ENCODE measurements at places on chromosomes 7 and 10.

DNA sequence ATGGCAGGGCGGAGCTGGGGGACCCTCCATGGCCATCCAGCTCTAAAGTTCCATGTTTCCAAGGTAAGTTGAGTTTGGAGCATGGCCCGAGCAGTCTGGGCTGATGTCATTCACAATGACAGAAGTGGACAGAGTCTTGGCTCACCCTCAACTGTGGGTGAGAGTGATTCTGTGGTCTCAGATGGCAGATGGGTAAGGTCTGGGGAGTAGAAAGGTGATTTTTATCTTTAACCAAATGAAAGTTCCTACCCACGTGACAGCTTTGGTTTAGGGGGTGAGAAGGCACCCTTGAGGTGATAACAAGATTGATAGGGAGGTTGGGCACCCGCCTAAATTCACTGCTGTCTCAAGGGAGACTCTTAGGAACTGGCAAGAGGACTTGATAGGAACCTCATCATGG is 57.6 kb upstream of the PDZD8 start:
- no peak for DNase-seq

DNA sequence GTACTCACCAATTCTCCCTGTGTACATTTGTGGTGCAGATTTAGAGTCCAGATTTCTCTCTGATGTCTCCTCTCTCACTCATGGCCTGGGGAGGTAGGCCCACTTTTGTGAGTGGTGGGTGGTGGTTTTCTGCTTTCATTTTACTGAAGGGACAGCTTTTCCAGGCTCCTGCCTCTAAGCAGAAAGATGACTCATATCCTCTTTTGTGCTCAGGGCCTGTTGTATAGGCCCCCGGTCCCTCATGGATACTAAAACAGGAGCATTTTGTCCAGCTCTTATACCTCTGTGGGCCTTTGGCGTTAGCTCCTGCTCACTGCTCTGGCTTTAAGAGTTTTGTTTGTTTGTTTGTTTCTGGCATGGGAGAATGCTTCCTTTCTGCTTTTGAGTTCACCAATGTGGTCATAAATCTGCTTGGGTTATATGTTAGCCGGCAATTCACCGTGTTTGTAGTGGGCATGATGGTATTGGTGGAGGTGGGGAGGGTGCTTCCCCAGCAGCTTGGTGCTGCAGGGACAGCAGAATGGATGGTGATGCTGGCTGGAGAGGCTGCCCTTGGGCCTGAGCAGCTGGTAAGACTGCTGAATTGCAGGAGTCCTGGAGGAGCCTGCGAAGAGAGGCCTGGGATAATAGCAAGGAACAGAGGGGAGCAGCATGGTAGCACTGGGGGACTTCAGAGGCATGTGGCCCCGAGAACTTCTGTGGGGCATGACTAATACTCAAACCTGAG is 468.7 kb downstream of the RPS24 start:
- no peak for DNase-seq

DNA sequence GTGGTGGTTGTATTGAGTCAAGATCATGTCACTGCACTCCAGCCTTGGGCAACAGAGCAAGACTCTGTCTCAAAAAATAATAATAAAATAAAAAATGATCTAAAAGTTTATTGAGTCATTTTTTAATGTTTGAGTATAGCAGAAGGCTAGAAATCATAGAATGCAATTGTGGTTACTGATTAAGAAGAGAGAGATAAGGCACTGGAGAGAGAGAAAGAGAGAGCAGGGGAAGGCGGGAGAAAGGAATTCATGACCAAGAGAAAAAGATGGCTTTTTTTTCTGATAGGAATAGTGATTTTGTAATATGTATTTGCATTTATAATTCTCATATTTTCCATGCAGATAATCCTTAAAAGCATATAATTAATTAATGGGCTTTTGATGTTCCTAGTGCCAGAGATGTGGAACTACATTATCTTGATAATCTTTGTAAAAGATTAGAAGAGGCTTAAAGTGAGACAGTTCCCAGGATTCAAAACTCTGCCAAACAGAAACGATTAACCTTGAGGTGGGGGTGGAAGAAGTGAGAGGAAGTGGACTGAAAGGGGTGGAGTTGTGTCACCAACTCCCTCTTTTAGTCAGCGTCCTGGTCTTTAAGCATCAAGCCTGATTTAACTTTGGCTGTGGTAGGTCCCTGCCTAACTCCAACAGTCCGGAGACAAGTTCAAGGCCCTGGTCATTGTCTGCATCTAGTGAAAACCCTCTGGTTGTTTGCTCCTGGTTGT is 76.2 kb downstream of the CHN2 start:
- no peak for DNase-seq

DNA sequence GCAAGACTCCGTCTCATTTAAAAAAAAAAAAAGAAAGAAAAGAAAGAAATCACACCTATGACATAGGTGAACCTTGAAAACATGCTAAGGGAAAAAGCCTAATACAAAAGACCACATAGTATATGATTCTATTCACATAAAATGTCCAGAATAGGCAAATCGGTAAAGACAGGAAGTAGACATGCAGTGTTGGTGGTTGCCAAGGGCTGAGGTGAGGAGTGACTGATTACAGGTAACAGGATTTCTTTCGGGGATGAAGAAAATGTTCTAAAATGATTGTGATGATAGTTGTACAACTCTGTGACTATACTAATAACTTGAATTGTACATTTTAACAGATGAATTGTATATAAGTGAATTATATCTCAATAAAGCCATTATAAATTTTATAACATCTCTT is 3.3 kb downstream of the XPNPEP1 start:
- no peak for DNase-seq

GRCh38 chr10:31090894-31091607 is 59.4 kb upstream of the ZNF438 start:
- no peak for DNase-seq

- no peak for DNase-seq
These were observed 45.9 kb upstream of the BET1 start for GRCh38 chr7:94050046-94050445.

GRCh38 chr7:29343399-29343798 is 148.8 kb downstream of the CHN2 start:
- DNase-seq: no peak

DNA sequence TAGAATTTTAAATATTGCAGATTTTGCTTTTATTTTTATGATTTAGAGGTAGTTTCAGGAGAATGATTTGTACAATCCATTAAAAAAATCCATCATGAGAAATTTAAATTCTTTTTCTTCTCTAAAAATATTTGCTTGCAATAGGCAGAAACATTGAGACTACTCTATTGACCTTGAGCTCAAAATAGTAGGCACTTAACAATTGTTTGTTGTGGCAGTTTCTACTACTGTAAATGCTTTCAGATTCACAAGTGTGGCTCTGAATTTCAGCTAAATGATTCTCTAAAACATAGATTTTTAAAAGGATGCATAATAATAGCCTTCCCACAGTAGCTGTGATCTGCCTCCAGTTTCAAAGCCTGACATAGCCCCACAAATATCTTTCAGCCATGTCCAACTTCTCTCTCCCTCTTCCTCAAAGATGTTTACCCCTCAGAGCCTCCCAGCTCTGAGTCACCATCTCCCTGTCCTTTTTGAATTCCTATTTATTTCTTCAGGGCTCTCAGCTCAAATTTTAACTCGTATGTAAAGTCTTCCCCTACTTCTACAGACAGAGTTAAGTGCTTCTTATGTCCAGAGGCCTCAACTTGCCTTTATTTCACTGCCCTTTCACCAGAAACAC is 160.5 kb downstream of the AOAH start:
- no peak for DNase-seq

DNA sequence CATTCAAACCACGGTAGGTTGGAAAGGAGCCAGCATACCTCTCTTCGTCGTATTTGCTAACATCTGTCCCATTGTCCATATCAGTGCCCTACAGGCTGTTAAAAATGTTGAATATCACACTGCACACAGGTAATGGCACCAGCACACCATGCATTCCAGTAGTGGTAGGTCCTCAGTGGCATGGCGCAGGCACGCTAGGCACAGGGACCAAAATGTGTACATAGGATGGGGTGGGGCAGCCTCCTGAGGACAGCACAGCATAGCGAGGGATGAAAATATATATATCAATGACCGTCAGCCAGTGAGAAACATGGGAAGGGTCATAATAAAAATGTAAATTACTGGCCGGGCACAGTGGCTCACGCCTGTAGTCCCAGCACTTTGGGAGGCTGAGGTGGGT is 99.9 kb upstream of the CTBP2 start:
- no peak for DNase-seq

- no peak for DNase-seq
These were observed 21.2 kb upstream of the BLOC1S2 start for GRCh38 chr10:100307684-100308083.

DNA sequence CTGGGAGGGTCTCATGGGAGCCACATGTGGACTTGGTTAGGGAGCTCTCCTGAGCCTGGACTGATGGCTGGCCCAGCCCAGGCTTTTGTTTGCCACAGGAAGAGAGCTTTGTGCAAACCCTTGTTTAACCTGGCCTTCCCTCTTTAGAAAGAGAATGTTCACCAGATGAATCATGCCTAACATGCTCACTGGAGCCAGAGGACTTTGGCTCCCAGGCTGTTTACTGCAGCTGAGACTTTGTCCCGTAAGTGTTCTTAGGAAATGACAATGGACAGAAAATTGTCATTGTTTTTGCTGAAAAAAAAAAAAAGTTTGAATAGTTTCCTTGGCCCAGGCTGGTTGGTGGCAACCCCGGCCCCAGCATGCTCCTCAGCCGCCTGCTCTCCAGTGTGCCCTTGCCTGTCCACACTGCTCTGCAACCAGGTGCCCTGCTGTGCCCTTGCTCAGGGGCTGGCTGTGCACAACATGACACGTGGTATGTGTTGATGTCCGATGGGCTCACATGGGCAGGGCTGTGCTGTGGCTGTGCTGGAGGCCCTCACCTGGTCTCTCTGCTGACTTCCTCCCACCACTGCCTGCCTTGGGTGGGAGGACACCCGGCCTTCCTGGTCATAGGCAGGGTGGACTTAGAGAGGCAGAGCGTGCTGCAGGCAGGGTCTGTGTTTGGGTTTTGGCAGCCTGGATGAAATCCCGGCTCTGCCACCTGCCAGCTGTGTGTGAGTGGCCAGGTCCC is 215.3 kb upstream of the ZNF32 start:
- no peak for DNase-seq

- no peak for DNase-seq
These were observed 219.1 kb downstream of the TCF7L2 start for GRCh38 chr10:113169111-113169510.

- no peak for DNase-seq
These were observed 6.0 kb upstream of the SMNDC1 start for GRCh38 chr10:110310741-110311140.

- DNase-seq: no peak
These were observed 214.9 kb downstream of the IPMK start for GRCh38 chr10:58052772-58053171.

GRCh38 chr10:112631501-112632400 is 184.7 kb downstream of the VTI1A start:
- DNase-seq: no peak

DNA sequence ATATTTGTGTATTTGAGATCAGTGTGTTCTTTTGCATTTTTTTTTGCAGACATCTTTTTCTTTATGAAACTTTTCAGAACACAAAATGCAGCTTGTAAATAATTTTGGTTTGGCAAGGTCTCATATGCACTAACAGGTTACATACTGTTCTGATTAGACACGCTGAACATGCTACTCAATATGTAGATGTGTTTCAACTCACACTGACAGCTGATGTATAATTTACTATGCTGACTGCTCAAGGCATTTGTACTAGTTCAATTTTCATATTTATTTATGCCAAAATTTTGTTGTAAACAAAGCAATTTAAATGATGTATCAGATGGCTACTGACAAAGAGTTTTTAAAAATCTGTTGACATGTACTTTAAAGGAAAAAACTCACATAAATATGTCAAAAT is 123.8 kb downstream of the TFEC start:
- DNase-seq: no peak

All from NCI-H1436 treated with DMSO at 0.1 percent for 48 hours (cell line).